ENCODE measurements at places on chromosomes 12 and 14. TPM values are rescaled to one million over a fixed set of nuclear protein-coding genes. Genes with fewer than 3 reads are reported as not detected.

The P3H3 gene
- total RNA-seq, result 1.9 TPM

GRCh38 chr12:122895704-122896636 is at the start of gene VPS37B:
Gene VPS37B (minus strand): TSS chr12:122896124. CDS start chr12:122896062, 62 bp downstream.
- peak; percentile 92 for DNase-seq

The C12orf60 gene
- 2.0 TPM for total RNA-seq

GRCh38 chr12:39451977-39452376 is 9.1 kb upstream of the KIF21A start:
- DNase-seq, result no peak

- no peak for DNase-seq
Measured at GRCh38 chr12:64716839-64717455, 42.3 kb downstream of the GNS start.

The TPH2 gene
- total RNA-seq, result not detected

DNA sequence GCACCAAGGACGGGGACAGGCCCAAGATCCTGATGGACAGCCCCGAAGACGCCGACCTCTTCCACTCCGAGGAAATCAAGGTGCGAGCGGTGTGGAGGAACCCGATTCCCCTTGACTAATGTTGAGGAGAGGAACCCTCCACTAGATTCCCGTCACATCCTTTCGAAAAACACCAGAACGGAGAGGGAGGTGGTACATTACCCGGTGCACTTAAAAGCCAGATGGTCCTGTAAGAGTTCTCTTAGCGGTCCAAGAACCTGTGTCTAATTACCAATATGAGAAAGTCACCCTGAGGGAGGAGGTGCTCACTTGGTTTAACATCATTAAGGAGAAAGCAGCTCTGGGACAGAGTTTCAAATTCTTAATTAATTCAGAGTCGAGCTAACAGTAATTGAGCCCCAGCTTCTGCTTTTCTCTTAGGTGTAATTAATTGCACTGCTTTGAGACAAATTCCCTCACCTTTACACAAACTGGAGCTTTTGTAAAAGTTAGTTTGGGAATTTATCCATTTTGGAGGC is 450 bp downstream of the PRKAB1 start:
- DNase-seq, result peak; percentile 44

The BATF gene
- 178 TPM for total RNA-seq

The SLC25A47 gene
- total RNA-seq, result not detected

The STAC3 gene
- 0.93 TPM for total RNA-seq

DNA sequence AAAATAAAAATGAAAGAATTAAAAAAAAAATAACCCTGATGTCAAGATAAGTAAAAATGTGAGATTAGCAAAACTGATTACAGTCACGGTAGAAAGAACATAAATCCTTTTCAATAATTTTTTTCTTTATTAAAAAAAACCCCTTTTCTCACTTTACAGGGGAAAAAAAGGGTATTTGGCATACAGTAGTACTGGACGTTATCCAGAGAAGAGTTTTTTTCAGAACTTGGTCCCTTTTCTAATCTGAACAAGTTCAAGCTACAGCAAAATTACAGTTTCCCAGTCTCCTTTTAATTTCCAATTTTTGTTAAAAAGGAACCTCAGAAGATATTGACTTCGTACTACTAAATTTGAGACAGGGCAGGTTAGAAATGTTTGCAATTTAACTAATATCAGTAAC is 134.7 kb upstream of the DCN start:
- no peak for DNase-seq

- DNase-seq, result no peak
Measured at GRCh38 chr12:125050446-125050845, 14.8 kb upstream of the AACS start.

The GALNT4 gene
- total RNA-seq, result 2.9 TPM

The ZFYVE26 gene
- 11.7 TPM for total RNA-seq

Measured in activated naive CD4-positive, alpha-beta T cell treated with anti-CD3 and anti-CD28 coated beads for 36 hours (primary cell).